Activated CD8-positive, alpha-beta memory T cell treated with anti-CD3 and anti-CD28 coated beads, Interleukin-2, amount 50 U/mL, for 48 hours (primary cell): ENCODE measurements at places on chromosomes 5 and 9.

GRCh38 chr9:36748322-36748899 is 175.7 kb downstream of the MELK start:
- peak; percentile 61 for DNase-seq

DNA sequence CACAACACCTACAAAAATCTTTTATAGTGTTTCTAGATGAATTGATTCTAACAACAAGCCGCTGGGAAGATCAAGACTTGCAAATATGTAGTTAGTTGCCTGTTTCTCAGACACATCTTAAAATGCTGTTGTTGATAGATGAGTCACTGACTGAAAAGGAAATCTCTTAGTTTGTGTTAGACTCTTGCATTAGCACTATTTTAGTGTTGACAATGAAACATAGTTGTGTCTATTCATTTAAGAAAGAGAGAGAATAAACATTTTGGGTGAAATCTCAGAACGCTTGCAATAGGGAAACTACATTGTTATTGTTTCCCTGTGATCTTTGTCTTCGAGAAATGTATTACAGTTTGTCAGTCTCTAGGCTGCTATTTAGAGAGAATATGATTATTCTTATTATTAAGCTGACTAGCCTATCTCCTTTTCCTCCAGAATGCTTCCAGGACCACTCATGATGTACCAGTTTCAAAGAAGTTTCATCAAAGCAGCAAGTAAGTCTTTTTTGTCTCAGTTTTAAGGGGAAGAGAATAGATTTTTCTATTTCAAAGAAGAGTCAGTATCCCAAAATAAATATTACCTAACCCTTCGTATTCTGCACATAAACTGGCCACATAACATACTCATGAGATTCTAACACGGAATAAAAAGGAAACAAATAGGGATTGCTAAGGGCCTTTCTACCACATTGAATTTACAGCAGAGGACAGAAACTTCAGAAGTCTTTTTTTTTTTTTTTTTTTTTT is 285.6 kb downstream of the ARHGAP26 start:
- DNase-seq = no peak

- no peak for DNase-seq
These were observed 46.8 kb downstream of the DBH start for GRCh38 chr9:133682818-133683585.

DNA sequence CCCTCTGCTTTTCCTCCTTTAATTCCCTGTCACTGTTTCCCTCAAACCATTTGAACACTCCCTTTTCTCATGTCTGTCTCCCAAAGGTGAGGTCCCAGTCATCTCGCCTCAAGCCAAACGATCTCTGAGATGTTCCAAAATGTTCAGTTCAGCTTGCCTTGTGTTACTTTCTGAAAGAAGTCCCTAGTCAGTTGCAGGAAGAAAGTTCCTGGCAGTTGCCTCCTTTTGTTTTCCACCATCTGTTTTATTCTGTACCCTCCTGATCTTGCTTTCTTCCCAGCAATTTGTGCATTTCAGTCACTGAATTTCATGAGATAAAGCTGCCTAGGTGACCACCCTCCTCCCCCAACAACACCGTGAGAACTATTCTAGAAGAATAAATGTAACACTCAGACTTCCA is 277.5 kb downstream of the EPB41L4A start:
- DNase-seq = no peak

GRCh38 chr5:168274406-168274805 is 17.0 kb upstream of the WWC1 start:
- DNase-seq = no peak

DNA sequence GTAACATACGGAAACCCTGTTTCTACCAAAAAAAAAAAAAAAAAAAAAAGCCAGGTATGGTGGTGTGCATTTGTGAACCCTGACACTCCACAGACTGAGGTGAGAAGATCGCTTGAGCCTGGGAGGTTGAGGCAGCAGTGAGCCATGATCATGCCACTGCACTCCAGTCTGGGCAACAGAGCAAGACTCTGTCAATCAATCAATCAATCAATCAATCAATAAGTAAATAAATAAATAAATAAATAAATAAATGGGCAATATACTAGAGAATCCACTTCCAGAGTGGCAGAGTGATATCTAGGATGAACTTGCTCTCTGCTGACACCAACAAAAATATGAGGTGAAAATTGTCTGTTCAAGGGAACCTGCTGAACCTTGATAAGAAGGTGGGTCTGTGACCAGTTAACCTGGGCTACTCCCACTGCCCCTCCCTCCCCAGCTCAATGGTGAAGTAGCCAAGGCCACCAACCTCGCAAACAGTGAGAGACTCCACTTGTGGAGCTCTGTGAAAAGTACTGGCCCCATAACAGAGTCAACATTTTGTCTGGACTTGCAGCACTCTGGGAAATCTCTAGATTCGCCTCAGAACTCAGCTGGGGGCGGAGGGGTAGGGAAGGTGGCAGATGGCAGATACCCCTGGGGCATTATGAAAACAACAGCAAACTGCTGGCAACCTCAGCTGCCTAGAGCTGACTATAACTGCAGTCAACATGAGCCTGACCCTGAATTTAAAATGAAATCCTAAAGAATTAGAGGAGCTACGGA is 163.7 kb downstream of the ROR2 start:
- no peak for DNase-seq

DNA sequence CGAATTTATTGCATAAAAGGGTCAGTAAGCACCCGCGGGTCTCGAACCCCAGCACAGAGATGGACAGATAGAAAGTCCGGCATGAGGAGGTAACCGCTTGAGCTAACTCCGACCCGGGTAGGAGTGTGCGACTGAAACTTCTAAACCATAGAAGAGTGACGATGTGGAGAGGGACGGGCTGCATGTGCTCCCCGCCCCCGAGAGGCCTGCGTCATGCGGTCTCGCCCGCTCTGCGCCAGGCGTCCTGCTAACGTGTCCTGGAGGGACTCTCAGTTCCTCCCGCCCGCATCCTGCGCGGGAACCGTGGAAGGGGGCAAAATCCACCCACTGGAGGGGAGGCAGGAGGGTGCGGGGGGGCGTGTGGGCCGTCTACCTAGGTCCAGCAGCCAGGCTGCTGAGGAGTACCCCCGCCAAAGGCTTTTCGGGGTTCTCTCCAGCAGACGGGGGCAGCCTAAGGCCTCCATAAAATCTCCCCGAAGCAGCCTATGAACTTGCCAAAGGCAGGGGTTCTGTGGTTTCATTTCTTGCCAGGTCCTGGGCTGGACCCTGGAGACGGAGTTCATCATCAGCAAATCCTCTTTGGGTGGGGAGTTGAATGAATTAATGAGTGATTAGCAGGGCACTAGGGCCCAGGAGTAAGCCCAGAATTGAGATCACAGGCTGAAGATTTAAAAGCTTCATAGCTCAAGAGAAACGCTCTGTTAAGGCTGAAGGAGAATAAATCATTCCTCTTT is 51.9 kb downstream of the TGFBI start:
- peak; percentile 86 for DNase-seq

DNA sequence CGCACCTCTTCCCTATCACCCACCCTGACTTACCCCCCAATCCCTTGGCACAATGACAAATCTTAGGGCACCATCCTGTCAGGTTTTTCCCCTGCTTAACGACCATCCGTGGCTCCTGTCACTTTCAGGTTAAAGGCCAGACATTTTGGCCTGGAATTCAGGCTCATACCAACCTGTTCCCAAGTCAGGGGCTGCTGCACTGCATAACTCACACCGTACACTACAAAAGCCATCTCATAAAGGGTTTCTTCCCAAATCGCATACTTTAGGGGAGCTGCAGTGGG is 7.5 kb upstream of the AKNA start:
- no peak for DNase-seq

DNA sequence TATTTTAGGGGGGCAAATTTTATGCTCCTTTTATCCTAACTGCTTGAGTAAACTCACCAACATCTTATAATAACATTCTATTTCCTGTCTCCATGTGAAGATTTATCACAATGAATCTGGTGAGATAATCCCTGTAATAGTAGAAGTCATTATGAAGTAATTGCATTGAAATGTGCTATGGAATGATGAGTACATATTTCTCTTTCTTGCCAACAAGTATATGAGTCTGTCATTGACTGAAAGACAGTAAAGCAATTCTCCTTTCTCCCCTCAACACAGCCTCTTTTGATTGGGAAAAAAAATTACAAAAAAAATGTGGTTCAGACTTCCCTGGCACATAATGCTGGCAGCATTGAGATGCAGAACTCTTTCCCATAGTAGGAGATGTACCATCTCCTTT is 459.2 kb upstream of the RGMB start:
- DNase-seq = no peak

DNA sequence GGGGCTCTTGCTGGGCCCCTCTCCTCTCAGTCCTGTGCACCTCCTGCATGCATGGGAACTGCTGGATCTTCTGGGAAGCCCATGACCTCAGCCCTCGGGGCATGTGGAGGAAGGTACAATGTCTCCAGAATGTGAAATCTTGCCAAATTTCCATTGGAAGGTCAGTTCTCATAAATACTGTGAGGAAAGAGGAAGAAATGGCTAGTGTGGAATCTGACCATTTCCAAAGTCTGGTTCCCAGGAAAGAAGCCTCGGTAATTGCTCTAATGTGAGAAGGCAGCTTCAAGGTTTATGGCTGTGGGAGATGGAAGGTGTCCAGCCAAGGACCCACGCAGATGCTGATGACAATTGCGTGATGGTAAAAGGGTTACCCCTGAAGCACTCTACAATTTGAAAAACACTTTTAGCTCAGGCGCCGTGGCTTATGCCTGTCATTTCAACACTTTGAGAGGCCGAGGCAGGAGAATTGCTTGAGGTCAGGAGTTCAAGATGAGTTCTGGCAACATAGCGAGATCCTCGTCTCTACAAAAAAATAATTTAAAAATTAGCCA is 8.1 kb upstream of the IL17B start:
- no peak for DNase-seq

DNA sequence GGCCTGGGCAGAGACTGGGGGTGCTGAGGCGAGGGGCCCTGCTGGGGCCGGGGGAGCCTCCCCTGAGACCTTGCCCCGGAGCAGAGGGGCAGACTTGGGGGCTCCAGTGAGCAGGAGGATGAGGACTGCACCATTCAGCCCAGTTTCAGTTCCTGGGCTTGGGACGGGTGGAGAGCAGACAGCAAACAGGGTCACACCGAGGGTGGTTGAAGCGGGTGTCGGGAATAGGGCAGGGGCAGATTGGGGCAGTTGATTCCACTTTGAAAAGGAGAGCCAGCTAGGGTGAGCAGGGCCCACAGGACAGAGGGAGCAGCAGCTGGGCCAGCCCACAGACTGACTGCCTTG is 4.5 kb downstream of the GRK6 start:
- DNase-seq = no peak

GRCh38 chr5:38905516-38905915 is 59.7 kb downstream of the OSMR start:
- DNase-seq = no peak

DNA sequence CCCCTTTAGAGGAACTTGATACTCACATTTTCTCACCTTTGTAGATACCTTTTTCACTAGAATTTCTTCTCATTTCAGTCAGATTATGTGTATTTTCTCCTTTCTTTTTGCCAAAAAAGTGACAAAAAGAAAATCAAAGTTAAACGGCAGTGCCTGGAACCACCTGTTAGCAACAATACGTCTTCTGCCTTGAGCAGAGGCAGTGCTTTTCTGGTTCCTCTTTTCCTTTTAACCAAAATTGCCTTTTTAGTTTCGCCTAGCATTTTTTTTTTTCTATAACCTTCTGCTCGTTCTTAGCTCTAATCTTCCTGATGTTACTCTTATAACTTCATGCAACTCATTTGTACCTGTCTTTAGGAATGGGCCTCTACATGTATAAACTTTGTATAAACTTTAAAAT is 26.1 kb downstream of the SMIM32 start:
- no peak for DNase-seq

- no peak for DNase-seq
These were observed 1.7 kb upstream of the PAX5 start for GRCh38 chr9:37035648-37036370.

DNA sequence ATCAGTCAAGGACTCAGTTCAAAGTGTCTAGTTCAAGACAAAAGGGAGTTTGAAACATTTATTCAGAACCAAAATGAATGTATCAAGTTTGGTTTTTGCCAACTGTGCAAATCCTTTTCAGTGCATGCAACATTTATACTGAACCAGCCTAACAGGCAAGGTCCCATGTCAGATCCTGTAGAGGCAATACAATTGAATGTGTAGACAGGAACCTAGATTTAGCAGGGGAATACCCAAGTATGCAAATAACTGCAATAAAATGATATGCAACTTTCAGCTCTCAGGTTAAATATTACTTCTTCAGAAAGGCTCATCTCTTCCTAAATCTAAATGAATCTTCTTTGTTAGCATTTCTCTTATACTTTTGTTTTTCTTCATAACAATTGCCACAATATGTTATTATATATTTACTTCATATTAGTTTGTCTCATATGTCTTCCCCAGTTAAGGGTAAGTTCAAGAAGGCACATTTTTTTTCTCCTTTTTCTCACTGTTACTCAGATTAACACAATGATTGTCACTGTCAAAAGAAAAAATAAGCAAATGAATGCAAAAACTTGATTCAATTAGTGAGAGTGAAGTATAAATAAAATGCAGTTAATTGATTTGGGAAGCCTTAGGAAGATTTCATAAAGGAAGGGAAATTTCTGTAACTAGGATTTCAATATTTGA is 163.9 kb upstream of the RASA1 start:
- DNase-seq = no peak

GRCh38 chr5:113474100-113474728 is 14.0 kb downstream of the MCC start:
- DNase-seq = no peak

DNA sequence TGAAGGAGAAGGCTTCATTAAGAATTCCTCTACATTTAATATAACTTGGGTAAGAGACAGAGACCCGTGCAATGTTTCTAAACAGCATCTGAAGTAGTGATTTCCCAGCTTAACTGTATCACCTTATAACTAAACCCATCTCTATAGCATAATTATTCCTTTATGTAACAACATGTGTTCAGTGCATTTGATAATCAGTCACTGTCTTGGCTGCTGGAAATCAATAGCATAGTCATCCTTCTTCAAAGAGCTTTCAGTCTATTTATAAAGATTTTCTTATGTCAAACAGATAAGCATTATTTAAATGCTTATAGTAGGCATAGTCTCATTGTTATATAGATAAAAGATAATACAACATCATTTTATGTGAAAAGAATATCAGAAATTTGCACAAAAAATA is 80.1 kb upstream of the TYRP1 start:
- no peak for DNase-seq

DNA sequence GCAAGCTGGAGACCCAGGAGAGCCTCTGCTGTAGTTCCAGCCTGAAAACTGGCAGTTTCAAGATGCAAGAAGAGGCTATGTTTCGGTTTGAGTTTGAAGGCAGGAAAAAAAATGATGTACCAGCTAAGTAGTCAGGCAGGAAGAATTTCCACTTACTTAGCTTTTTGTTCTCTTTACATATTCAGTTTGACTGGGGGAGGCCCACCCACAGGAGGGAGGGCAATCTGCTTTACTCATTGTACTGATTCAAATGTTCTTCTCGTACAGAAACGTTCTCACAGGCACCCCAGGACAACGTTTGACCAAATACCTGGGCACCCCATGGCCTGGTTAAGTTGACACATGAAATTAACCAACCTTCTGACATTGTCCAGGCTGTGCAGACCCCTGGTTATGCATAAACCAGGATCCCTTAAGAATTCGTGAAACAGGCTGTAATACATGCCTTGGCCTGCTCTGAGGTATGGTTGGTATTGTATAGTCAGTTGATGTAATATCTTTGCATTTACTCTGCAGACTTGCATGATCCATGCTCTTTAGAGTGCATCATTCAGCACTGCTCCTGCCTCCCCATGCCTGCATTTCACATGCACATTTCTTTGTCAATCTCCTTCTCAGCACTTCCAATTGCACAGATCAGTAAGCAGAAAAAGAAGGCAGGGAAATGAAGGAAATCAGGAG is 687.1 kb downstream of the TAF11L14 start:
- DNase-seq = no peak
